ENCODE measurements at places on chromosomes 6 and 20. TPM values are rescaled to one million over a fixed set of nuclear protein-coding genes. Genes with fewer than 3 reads are reported as not detected.

Gene DYNLT1
- 79.7 TPM for total RNA-seq

- DNase-seq: no peak
Observed at GRCh38 chr6:123223461-123223860, 227.4 kb downstream of the CLVS2 start.

Gene LGSN
- total RNA-seq: not detected

DNA sequence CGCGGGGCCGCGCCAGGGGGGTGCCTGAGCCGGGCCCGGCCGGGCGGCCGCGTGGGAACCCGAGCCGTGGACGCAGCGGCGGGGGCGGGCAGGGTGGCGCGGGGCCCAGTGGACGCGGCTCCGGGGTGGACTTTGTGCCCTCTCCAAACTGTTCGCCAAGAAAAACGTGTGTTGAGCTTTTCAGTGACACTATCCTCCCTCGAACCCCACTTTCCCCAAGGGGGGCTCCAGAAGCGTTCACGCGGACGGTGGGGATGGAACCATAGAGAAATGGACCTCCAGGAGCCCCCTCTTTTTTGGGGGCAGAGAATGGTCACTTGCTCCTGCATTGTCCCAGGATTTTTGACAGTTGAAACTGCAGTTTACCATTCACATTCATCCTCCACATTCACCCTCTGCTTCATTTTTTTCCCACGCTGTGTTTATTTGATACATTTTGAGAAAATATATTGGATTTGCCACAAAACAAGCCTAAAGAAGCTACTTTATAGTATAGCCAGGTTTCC lies 2.9 kb upstream of the HIVEP1 start:
- no peak for DNase-seq

- peak; percentile 68 for DNase-seq
Observed at GRCh38 chr6:110874880-110875547, 429 bp downstream of the AMD1 start.

DNA sequence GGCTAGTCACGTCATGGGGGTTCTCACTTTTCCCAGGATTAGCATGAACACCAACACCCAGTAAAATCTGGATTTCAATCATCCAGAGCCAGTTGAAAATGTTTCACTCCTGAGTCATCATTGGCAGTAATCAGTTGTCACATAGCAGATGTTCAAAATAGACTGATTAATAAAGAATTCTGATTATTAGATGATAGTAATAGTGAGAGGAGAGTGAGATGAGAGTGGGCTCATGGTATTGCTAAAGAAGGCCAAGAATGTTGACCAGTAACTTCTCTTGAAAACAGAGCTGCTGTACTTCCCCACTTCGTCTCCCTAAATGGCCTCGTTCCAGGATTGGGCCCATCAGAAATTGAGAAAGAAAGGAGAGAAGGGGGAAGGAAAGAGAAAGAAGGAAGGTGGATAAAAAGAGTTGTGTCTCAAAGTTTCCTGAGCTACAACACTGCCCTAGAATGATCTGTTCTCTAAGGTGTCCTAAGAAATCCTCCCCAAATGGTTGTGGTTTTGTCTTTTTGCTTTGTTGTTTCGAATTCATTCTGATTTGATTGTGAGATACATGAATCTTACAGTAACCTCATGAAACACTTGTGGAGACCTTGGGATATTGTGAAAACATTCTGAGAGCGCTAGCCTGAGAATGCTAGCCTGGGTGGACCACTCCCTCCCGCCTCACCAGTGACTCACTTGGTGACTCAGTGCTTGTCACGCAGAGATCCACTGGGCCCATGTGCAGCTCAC lies 502.2 kb upstream of the JARID2 start:
- peak; percentile 99 for DNase-seq

GRCh38 chr20:24729896-24730605 lies 219.0 kb upstream of the CST7 start:
- DNase-seq: no peak

Gene MEI4
- total RNA-seq: not detected

- peak; percentile 80 for DNase-seq
Observed at GRCh38 chr6:40848038-40848437, 191.0 kb downstream of the UNC5CL start.

DNA sequence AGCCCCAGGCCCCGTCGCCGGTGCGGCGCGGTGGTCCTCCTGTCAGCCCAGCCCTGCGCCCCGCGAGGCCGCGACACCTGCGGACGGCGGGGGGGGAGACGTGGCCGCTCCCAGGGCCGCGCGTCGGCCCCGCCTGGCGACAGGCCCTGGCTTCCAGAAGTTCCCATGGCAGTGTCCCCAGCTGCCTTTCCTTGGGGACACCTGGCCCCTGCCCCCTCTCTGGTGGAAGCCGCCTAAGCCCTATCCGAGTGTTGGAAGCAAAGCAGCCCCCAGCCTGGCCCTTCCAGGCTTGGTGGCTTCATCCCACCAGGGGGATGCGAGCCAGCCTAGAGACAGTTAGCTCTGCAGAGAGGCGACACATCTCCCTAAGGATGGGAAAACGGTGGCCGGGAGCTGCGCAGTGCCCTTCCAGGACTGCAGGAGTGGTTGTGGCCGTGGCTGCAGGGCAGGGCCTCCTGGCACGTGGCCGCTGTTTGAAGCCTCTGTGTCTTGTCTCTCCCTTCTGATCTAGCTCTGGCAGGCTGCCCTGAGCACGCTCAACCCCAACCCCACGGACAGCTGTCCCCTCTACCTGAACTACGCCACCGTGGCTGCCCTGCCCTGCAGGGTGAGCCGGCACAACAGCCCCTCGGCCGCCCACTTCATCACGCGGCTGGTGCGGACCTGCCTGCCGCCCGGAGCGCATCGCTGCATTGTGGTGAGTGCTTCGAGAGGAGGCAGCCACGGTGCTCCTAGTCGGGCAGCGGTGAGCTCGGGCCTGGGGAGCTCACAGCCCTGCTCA lies 816 bp downstream of the NPEPL1 start:
- DNase-seq: peak; percentile 43

Gene BCAS4
- 12.6 TPM for total RNA-seq

Gene SIRPA
- 73.5 TPM for total RNA-seq

GRCh38 chr20:63496596-63497120 lies 2.2 kb downstream of the EEF1A2 start:
- no peak for DNase-seq

GRCh38 chr6:30883685-30884520 lies at the start of gene DDR1:
Gene DDR1 (plus strand): TSS chr6:30884519. CDS start chr6:30888730, 4,211 bp downstream.
- peak; percentile 71 for DNase-seq

Gene PNPLA1
- not detected for total RNA-seq

DNA sequence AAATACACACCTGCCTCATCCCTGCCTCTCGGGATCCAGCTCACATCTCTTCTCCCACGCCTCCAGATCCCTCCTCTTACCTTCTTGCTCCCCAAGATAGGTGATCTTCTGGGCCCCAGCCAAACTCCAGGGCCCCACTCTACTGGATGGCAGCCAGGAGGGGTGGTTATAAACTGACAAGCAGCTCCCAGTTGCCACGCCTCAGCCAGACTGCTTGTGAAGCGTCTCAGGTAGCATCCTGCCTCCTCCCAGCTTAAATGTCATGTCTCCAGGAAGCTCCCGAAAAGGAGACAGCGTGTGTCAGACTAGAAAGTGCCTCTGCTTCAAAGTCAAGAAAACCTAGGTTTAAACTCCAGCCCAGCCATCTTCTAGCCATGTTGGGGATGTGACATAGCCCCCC lies 114.1 kb downstream of the LRFN2 start:
- DNase-seq: no peak

GRCh38 chr6:129402244-129402643 lies 307.7 kb downstream of the ARHGAP18 start:
- peak; percentile 30 for DNase-seq

DNA sequence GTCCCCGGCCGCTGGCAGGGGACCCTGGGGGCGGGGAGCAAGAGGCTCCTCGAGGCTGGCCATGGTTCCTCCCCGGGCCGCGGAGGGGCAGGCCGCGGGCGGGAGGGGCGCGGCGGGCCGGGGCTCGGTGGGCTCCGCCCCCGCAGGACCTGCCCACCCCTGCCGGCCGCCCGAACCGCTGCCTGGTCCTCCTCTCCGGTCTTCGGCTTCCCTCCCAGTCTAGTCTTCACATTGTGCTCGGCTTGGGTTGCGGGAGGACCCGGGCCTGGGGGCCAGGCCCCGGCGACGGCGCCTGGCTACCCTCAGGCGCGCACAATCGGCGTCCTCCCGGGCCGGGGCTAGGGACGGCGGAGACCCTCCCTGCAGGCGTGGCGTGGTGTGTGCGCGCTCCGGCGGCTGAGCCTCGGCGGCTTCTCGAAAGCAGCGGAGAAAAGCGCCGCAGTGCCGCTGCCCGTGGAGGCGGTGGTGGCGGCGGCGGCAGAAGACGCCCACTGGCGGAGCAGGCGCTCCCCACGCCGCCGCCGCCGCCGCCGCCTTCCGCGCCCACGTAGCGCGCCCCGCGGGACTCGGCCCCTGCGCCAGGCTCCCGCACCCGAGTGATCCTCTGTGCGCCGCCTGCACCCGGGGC lies at the start of gene PDE10A:
PDE10A (minus strand) TSS at position 493 of the 628 bp plus-strand sequence; CDS start at position 63, 430 bp downstream.
- peak; percentile 25 for DNase-seq

Gene PSMB9
- total RNA-seq: 3.4 TPM

- peak; percentile 58 for DNase-seq
Observed at GRCh38 chr6:70310063-70310694, 7.3 kb upstream of the COL9A1 start.

DNA sequence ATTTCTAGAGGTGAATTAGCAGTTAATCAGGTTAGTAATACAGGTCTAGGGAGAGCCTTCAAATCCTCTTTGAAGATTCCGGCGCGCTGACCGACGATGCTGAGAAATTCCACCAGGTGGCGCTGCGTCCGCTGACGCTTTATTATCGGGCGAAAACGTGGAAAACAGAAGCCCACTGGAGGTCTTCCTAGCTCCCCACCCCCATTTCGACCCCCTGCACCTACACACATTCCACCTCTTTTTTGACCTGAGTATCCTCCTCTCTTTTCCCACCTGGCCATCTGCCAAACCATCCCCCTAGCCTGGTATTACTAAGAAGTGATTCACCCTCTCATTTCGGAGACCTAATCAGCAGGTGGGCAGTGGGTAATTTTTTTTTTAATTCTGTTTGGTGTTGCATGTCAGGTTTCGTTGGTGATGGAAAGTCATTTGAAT lies 65.4 kb upstream of the RIN2 start:
- DNase-seq: peak; percentile 58

All from GM23248 (cell line).